ENCODE measurements at places on chromosomes 11 and 22.

GRCh38 chr11:19912115-19912957, 199.7 kb downstream of the NAV2 start:
- ATAC-seq = peak; percentile 45

GRCh38 chr11:6640985-6641701, 14.5 kb downstream of the DCHS1 start:
- ATAC-seq = no peak

DNA sequence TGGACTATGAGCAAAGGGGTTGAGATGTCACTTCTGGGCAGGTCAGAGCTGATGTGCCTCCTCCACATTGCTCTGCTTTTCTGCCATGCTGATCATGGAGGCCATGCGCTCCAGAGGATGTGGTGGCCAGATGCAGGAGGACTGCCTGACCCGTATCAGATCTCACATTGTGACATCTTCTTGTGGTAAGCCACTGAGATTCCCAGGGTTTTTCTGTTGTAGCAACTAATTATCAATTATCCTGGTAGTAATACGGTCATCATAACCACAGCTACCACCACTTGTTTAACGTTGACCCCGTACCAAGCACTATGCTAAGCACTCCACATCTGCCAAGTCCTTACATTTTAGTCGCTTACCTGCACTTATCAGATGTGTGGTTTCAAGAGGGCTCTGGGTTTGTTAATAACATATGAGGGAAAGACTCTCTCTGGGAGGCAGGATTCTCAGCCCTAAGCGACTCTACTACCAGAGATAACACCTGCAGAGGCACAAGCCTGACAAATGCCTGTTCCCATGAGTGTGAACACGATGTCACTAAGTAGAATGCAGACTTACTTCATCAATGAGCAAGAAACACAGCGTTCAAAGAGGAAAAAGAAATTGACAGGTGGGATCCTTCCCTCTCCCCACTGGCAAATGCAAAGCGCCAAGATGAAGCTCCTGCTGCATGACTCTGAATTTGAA, 63.6 kb upstream of the TIMP3 start:
- ATAC-seq = no peak

- no peak for ATAC-seq
Measured at GRCh38 chr11:57499983-57500461, 15.5 kb downstream of the SLC43A1 start.
